H7 (cell line): ENCODE measurements at places on chromosomes 1 and 21. TPM values are rescaled to one million over a fixed set of nuclear protein-coding genes. Genes with fewer than 3 reads are reported as not detected.

Gene TEX38
- total RNA-seq = not detected in 2 replicates

Gene TMPRSS3
- total RNA-seq = not detected in 2 replicates

Gene SPRR5
- not detected in 2 replicates for total RNA-seq

Gene SPRR4
- total RNA-seq = not detected in 2 replicates

Gene CACNA1S
- not detected in 2 replicates for total RNA-seq

Gene CR1L
- 0.48 TPM in 1 of 2 replicates, not detected in the other for total RNA-seq

Gene BNIPL
- total RNA-seq = 0.48 and 0.96 TPM in 2 replicates

Gene FAM151A
- not detected in 2 replicates for total RNA-seq

Gene SCMH1
- 21.1 and 27.1 TPM in 2 replicates for total RNA-seq

Gene FCRL1
- not detected in 2 replicates for total RNA-seq

Gene NBPF6
- total RNA-seq = not detected in 2 replicates

DNA sequence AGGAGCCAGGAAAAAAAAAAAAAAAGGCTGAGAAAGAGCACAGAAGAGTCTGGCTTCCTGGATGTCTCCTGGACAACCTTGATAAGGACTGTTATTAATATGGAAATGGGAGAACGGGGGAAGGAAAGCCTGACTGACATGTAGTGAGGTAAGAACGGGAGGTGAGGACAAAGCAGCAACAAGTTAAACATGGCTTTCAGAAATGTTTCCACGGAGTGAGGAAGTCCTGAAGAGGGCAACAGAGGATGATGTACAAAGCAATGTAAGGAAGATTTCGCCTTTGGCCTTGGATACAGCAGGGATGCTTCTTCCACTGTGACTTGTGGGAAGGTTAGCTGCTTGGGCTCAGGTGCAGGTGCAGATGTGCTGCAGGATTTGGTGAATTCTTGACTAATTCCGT lies 11.9 kb upstream of the NIBAN1 start:
- DNase-seq = no peak

DNA sequence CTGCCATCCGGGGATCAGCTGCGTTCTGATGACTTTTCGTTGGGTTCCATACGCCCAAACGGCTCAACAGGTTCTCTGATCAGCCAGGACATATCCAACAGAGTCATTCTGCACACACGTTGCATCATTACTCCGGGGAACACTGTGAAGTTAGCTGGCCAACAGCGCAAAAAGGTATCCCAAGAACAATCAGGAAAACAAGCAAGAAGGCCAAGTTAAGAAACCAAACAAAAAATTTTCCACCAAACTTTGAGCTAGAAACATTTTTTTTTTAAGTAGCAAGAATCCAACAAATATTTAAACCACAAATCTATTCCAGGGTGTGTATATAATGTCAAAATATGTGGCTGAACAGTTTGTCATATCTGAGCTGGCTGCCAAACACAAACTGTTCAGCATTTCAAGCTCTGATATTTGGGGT lies 29.2 kb downstream of the NID1 start:
- DNase-seq = no peak

- no peak for DNase-seq
These were observed 59.4 kb upstream of the POU2F1 start for GRCh38 chr1:167161242-167161641.

DNA sequence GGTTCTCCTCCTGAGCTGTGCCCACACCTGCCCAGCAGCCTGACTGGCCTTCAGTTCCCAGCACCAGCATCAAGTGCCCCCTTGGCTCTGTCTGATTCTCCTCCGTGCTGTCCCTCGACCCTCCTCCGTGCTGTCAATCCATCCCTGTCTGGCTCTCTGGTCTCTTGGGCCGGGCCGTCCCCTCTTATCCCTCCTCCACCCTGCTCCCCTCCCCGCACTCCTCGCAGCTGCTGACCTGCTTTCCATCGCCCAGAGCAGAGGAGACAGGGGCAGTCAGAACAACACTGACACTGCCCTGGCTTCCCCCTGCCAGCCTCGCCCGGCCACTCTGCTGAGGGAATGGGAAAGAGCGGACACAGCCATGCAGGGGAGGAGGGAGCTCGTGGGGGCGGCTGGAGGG lies 267.4 kb downstream of the CAMTA1 start:
- no peak for DNase-seq

GRCh38 chr21:42319376-42319775 lies 4.2 kb upstream of the TFF3 start:
- peak; percentile 13 for DNase-seq

GRCh38 chr1:38803647-38804046 lies 55.9 kb downstream of the RRAGC start:
- no peak for DNase-seq

DNA sequence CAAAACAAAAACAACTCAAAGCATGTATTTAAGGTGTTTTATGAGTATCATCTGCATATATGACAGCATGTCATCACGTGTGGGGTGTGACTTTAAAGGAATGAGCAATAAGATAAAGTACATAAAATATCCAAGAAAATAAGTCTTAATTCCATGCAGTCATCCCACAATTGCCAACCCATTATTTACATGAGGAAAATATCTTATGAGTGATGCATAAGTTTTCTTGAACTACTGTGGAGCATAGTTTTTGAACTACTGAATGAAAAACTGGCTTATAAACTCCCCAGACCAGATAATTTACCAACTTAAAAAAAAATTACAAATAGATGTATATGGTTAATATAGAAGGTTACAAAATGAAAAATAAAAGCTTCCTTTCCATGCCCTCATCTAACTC lies 29.7 kb upstream of the MTMR11 start:
- no peak for DNase-seq

DNA sequence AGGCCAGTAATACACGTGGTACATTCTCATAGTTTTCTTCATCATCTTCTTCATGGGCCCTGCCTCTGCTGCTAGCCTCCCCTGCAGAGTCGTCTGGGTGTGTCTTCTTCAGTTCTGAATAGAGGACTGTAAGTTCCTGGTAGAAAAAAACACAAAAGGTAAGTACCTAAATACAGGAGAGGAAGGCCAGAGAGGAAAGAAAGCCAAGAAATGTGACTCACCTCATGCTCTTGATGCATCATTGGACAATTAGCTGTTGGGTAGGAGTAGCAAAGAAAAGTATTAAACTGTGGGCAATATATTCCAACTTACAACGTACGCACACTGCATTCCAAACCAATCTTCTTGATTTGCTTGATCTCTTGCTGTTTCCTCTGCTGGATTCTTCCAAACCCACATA lies 21.8 kb downstream of the FCRL3 start:
- no peak for DNase-seq

GRCh38 chr21:39863111-39863510 lies 4.1 kb upstream of the PCP4 start:
- DNase-seq = no peak

DNA sequence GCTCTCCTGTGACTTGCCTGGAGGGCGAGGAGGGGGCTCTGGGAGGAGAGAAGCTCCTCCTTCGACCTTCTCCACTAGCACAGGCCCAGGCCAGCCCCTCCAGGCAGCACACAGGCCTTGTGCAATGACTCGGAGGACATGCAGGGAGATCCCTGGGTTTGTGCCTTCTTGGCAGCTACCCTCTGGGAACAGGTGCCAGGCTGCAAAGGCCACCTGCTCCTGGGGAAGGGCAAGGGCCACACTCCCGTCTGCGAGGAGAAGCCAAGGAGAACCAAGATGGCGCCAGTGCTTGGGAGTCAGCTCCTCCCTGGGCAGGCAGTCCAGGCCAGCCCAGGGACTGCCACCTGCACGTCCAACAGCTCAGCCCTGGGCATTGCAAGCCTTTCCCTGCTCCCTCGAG lies 15.3 kb downstream of the CASZ1 start:
- DNase-seq = no peak

GRCh38 chr1:28855469-28855951 lies 43.5 kb downstream of the OPRD1 start:
- DNase-seq = peak; percentile 67

- DNase-seq = no peak
These were observed 252.2 kb downstream of the PDE4B start for GRCh38 chr1:66044912-66045311.

GRCh38 chr1:166086113-166086883 lies 80.5 kb downstream of the FAM78B start:
- DNase-seq = no peak

- DNase-seq = no peak
These were observed 36.3 kb downstream of the MARK1 start for GRCh38 chr1:220564216-220564615.

DNA sequence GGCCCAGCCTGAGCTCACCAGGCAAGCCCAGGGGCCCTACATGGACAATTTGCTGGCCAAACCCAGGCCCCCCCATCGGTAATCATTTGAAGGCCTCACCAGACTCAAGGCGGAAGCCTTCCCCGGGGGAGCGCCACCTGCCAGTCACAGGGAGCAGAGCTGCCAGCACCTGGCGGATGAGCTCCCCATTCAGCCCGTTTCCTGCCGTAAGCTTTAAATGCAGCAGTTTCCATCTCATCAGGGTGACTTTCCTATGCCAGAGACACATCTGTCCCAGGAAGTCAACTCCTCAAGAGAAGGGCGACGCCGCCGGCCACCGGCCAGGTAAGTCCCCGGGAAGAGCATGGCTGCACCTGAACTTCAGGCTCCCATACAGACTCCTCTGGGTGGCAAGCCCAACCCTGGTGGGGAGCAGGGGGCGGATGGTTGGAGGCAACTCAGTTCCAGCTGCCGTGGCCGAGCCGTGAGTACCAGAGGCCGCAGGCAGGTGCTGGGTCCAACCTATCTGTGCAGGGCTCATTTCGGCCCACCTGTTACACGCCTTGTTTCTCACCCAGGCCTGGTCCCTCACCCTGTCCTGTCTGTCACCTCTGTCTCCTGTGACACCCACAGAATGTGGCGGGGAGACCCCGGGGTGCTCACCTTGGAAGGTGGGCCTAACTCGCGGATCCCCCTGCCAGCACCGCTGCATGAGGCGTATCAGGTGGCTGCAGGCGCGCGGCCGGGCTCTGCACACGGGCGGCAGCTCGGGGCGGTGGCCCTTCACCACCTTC lies 20.7 kb downstream of the RIPK4 start:
- peak; percentile 90 for DNase-seq

DNA sequence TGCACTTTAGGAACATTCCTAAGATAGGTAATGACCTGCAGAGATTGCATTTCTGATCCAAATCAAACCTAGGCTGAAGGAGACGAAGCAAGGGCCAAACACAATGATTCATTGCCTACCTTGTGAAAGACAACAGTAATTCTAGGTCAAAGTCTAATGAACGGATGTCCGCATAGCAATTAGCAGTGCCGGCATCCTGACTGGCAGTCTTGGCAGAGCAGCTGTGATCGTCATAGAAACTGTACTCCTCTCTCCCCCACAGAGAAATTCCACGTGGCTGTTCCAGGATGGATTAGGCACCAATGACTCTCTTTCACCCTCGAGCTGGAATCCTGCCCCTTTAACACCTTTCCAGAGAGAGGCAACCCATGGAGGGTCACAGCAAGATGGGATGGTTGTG lies 28.9 kb upstream of the VAV3 start:
- no peak for DNase-seq

DNA sequence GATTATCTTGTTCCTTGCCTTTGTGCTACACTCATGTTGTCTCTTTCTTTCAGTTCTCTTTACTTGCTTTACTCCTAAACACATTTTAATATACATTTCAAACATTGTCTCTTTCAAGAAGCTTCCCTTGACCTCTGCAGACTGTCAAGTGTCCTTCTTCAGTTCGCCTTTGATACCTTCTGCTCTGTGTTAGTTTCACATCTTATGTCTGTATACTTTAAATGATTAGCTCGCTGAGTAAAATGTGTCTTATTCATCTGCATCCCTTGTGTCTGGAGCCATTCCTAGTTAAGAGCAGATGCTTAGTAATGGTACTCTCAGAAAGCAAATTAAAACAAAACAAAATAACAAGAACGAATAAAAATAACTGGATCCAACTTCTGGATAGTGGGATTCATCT lies 303.3 kb downstream of the S1PR1 start:
- DNase-seq = no peak

- no peak for DNase-seq
These were observed 35.4 kb downstream of the GPR3 start for GRCh38 chr1:27427816-27428315.

DNA sequence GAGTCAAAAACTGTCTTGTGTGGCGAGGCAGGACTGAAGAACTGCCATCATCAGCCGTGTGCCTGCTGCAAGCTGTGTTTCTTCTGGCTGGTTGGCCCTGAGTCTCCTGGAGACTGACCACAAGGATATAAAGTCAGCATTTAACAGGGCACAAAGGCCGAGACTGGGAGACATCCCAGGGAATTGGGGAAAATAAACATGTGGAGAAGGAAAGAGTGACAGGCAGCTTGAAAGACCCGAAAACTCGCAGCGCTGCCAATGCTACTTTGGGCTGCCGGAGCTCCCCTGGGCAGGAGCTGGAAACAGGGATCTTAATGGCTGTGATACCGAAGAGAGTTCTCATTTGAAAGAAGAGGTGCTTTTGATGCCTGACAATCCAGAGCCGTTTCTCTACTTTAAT lies 125.3 kb upstream of the HMGB4 start:
- DNase-seq = no peak

DNA sequence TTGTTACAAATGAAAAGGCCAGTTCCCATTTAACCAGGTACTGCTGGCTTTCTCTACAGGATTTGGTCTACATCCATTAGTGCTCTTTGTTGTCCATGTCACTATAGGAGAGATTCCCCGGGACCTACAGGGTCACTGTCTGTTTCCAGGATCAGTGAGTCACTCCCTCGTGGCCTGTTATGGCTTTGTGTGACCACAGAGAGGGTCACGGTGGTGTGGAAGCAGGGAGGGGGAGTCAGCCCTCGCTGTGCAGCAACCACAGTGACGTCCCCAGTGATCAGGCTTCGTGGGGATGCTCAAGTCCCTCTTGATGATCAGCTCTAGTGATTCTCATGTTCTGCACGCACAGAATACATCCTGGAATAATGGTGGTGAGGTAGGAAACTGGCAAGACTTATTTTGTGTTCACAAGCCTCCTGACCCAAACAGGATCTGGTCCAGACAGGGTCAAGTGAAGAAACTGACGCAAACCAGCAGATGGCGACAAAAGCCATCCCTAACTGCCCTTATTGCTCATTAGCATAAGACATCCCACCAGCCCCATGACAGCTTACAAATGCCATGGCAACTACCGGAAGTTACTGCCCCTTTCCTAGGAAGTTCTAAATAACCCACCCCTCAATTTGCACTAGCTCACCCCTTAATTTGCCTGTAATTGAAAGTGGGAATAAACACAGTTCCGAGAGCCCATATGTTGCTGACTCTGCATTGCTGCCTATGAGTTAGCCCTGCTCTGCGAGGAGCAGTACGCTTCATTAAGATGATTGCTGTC lies 98.5 kb downstream of the DISC1 start:
- peak; percentile 71 for DNase-seq

GRCh38 chr1:19363536-19364152 lies 51.5 kb downstream of the SLC66A1 start:
- DNase-seq = no peak

GRCh38 chr1:162446946-162447345 lies 35.0 kb upstream of the SH2D1B start:
- no peak for DNase-seq

- no peak for DNase-seq
These were observed 270.3 kb downstream of the PLPP3 start for GRCh38 chr1:56309065-56309464.

DNA sequence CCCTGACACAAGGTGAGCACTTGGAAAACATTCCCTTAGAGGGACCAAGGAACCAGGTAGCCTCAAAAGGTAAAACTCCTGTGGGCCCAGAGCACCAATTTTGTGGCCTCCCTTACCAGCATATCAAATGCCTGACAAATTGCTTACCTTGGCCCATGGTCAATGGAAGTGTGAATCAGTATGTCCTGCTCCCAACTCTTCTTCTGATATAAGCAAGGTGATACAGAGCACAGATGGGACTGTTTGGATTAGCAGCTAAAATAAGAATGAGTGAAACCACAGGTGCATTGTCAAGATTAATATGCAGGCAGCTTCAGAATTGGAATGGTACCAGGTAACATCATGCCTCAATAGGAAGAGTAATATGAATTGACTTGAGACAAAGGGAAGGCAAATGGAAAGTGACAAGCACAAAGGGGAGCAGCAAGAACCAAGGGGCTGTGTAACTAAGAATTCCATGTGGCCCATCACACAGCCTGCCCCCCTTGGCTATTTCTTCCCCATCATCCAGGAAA lies 156.8 kb upstream of the KCND3 start:
- DNase-seq = no peak
